ENCODE measurements at places on chromosomes 4 and X. TPM values are rescaled to one million over a fixed set of nuclear protein-coding genes. Genes with fewer than 3 reads are reported as not detected.

Gene LRRC66
- not detected for total RNA-seq

Gene PLS3
- 213 TPM for total RNA-seq

Gene TBC1D8B
- total RNA-seq = 1.5 TPM

Gene FSTL5
- not detected for total RNA-seq

Gene CSAG1
- 0.46 TPM for total RNA-seq

Gene PFKFB1
- 0.11 TPM for total RNA-seq

Gene ARMCX4
- 0.34 TPM for total RNA-seq

Gene P2RY8
- not detected for total RNA-seq

Gene GLUD2
- total RNA-seq = 2.4 TPM

Gene VCX
- total RNA-seq = not detected

Gene ZNF157
- 0.07 TPM for total RNA-seq

Gene BTK
- total RNA-seq = 0.20 TPM

Gene ART3
- not detected for total RNA-seq

Gene JCHAIN
- total RNA-seq = 0.13 TPM

Gene CFAP99
- not detected for total RNA-seq

Gene HERC5
- 4.1 TPM for total RNA-seq

Gene ZNF718
- total RNA-seq = 0.61 TPM

Gene HELT
- not detected for total RNA-seq

Gene STARD8
- total RNA-seq = 1.8 TPM

Gene MCTS1
- 77.2 TPM for total RNA-seq

Gene IL3RA
- 0.95 TPM for total RNA-seq

Gene DGKK
- not detected for total RNA-seq

Gene ENPEP
- total RNA-seq = 0.14 TPM

Gene TLR3
- total RNA-seq = 0.39 TPM

Gene ACE2
- total RNA-seq = 0.11 TPM

Gene PPP2R2C
- 40.8 TPM for total RNA-seq

Gene EVC2
- total RNA-seq = 2.5 TPM

Gene RHOXF2
- total RNA-seq = not detected

Gene FAM149A
- 0.98 TPM for total RNA-seq

Gene SLC6A8
- 12.5 TPM for total RNA-seq

Gene TLL1
- total RNA-seq = 0.45 TPM

Gene RAB33A
- total RNA-seq = 0.26 TPM

Gene MAGEH1
- 5.9 TPM for total RNA-seq

Gene RTL5
- total RNA-seq = 1.9 TPM

Gene USP26
- total RNA-seq = not detected

Gene SHROOM2
- total RNA-seq = 0.61 TPM

Gene WNK3
- total RNA-seq = not detected

Gene MUC7
- not detected for total RNA-seq

Gene RBBP7
- total RNA-seq = 157 TPM

Gene TBX22
- not detected for total RNA-seq

Gene OPRPN
- total RNA-seq = not detected

Gene SPANXA2
- total RNA-seq = 0.23 TPM

Gene HHIP
- 0.78 TPM for total RNA-seq

Gene RBM46
- total RNA-seq = not detected

Gene FGFR3
- total RNA-seq = 2.3 TPM

Gene CT45A1
- not detected for total RNA-seq

Gene STPG2
- total RNA-seq = not detected

Gene NPY1R
- total RNA-seq = not detected

Gene PLRG1
- 57.3 TPM for total RNA-seq

Gene HTR2C
- not detected for total RNA-seq

Gene SHROOM3
- total RNA-seq = 11.1 TPM

Gene TMSB15A
- 0.85 TPM for total RNA-seq

Gene TEX13D
- total RNA-seq = not detected

Gene ATG4A
- total RNA-seq = 10.0 TPM

Gene LGI2
- 0.06 TPM for total RNA-seq

All from A549 treated with ZK216348 at 1 μM for 4 hours (cell line).